Osteoblast (primary cell): ENCODE measurements at places on chromosomes 13 and 19. TPM values are rescaled to one million over a fixed set of nuclear protein-coding genes. Genes with fewer than 3 reads are reported as not detected.

DNA sequence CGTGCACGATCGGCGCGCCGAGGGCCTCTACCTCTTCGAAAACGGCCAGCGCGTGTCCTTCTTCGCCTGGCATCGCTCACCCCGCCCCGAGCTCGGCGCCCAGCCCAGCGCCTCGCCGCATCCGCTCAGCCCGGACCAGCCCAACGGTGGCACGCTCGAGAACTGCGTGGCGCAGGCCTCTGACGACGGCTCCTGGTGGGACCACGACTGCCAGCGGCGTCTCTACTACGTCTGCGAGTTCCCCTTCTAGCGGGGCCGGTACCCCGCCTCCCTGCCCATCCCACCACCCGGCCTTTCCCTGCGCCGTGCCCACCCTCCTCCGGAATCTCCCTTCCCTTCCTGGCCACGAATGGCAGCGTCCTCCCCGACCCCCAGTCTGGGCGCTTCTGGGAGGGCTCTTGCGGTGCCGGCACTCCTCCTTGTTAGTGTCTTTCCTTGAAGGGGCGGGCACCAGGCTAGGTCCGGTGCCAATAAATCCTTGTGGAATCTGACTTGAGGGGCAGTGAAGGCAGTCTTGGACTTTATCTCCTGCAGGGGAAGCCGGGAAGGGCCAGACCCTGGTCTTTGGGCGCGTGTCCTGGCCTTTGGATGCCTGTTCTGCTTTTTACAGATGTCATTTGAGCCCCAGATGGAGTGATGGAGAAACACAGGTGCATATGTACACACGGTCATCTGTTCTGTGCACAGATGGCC lies 2.2 kb downstream of the CLEC11A start:
- H3K4me1 ChIP-seq: peaks cover 35% of the 10 kb centered on the region
- H3K27me3 ChIP-seq: no peaks in the 10 kb centered on the region
- H3K27ac ChIP-seq: peak overlapping the region; percentile 70
- H3K4me3 ChIP-seq: peak overlapping the region; percentile 85
- H3K36me3 ChIP-seq: peaks cover 12% of the 10 kb centered on the region

- H3K4me1 ChIP-seq: no peaks in the 10 kb centered on the region
- DNase-seq: no peak
- no peaks in the 10 kb centered on the region for H3K27me3 ChIP-seq
- H3K27ac ChIP-seq: no peak overlapping the region
- no peaks in the 10 kb centered on the region for H3K36me3 ChIP-seq
- no peak overlapping the region for H3K4me3 ChIP-seq
Measured at GRCh38 chr13:34263681-34264080, 445.7 kb downstream of the RFC3 start.

- peak; percentile 75 for DNase-seq
- no peaks in the 10 kb centered on the region for H3K36me3 ChIP-seq
- H3K27me3 ChIP-seq: no peaks in the 10 kb centered on the region
- H3K4me3 ChIP-seq: no peak overlapping the region
Measured at GRCh38 chr13:94272038-94272437, 207.4 kb downstream of the DCT start.

DNA sequence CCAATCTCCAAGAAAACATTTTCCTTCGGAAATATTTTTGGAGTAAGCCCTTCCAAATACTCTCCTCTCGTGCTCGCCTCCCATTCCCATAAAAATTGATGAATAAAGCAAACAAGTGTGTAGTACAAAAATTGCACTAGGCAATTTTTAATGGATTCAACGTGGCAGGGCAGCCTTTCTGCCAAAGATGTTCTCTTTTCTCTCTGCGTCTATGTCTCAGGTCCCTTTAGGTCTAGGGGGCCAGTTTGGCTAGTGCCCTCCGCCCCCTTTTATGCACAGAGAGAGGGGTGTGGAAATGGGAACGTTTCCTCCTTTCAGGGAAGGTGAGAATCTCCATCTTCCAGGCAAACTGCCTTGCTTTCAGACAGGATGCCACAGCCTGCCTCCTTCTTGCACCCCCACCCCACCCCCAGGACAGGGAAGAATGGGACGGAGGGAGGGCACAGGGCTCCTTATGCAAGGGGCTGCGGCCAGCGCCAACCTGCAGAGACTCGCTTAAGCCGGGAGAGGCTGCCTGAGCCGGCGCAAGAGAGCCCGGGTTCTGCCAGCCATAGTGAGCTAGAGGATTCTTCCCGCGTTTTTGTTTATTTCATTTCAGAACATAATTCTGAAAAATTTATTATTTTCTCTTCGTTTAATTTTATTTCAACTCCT lies 2.7 kb upstream of the ZIC2 start:
- DNase-seq: peak; percentile 87
- H3K4me3 ChIP-seq: no peak overlapping the region
- H3K4me1 ChIP-seq: no peaks in the 10 kb centered on the region
- H3K36me3 ChIP-seq: no peaks in the 10 kb centered on the region
- H3K27me3 ChIP-seq: peaks cover 89% of the 10 kb centered on the region

DNA sequence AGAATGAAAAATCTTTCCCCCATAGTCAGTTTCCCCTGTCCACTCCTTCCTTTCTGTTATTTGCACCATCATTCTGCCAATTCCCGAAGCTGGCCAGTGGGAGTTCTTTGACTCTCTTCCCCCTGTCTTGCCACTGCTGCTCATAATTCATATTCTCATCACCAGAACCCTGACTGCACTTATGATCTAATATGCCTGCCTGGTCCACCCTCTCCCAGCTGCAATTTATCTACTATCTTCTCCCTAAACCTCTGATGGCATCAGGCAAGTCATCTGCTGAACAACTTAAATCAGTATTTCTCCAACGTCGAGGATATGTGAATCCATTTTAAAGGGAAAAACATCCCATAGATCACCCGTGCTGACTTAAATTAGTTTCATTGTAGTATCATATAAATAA lies 458.0 kb upstream of the GPC6 start:
- peak; percentile 14 for DNase-seq
- H3K4me3 ChIP-seq: no peak overlapping the region
- no peaks in the 10 kb centered on the region for H3K27me3 ChIP-seq
- H3K4me1 ChIP-seq: no peaks in the 10 kb centered on the region
- no peaks in the 10 kb centered on the region for H3K36me3 ChIP-seq
- no peak overlapping the region for H3K27ac ChIP-seq

- no peak overlapping the region for H3K27ac ChIP-seq
- no peak for DNase-seq
- peaks cover 20% of the 10 kb centered on the region for H3K4me1 ChIP-seq
- H3K36me3 ChIP-seq: peaks cover 27% of the 10 kb centered on the region
- no peak overlapping the region for H3K4me3 ChIP-seq
- H3K27me3 ChIP-seq: no peaks in the 10 kb centered on the region
Measured at GRCh38 chr13:111248822-111249221, 71.6 kb upstream of the TEX29 start.

DNA sequence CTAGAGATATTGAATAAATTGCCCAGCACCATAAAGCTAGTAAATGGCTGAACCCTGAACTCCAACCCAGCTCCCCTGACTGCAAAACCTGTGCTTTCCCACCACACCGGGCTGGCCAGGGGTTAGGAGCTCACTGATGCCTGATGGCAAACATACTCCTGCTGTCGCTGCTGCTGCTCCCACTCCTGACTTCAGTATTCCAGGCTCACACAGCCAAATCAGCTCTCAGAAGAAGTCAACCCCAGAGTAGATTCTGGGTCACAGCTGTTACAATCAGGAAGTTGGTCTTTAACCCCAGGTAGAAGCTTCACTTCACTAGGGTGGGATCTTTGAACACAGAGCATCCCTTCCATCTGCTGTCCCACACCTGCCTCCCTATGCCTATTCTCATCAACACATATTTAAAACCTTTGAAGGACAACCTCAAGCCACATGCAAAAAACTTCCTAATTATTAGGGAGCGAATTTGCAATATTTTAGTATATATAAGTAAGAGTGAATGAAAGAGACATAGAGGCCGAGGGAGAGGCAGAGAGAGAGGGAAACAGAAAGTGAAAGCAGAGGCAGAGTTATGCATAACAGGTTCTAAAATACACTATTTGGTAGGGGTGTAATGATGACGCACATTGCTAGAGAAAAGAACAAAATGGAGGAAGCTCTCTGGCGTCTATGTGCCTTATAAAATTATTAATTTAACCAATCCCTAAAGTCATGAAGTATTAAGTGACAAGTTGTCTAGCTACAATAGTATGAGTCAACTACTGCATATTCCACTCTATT lies 99.4 kb upstream of the SERP2 start:
- no peaks in the 10 kb centered on the region for H3K27me3 ChIP-seq
- peak overlapping the region; percentile 47 for H3K4me3 ChIP-seq
- H3K4me1 ChIP-seq: peaks cover 40% of the 10 kb centered on the region
- peak overlapping the region; percentile 61 for H3K27ac ChIP-seq

DNA sequence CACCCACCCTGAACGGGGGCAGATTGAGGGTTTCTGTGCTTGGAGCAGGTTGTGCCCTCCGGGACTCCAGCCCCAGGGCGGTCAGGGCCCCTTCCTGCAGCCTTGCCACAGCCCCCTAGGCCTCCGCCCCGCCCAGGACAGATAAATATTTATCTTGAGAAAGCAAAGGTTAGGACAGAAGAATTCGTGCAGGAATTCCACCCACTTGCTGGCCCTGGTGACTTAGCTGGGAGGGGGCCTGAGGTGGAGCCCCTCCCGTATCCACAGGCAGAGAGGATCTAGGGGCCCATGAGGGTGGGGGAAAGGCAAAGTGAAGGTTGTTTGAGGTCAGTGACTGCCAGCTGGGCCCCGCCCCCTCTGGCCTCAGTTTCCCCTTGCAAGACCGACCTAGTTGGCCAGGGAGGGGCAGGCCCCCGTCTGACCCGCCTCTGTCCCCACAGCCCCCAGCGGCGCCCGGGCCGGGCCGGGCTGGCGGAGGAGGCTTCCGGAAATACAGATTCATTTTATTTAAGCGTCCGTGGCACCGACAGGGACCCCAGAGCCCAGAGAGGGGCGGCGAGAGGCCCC lies 5.2 kb downstream of the MIDN start:
- peak overlapping the region; percentile 83 for H3K27ac ChIP-seq
- H3K27me3 ChIP-seq: no peaks in the 10 kb centered on the region
- peaks cover 57% of the 10 kb centered on the region for H3K36me3 ChIP-seq
- DNase-seq: no peak
- H3K4me1 ChIP-seq: peaks cover 35% of the 10 kb centered on the region

DNA sequence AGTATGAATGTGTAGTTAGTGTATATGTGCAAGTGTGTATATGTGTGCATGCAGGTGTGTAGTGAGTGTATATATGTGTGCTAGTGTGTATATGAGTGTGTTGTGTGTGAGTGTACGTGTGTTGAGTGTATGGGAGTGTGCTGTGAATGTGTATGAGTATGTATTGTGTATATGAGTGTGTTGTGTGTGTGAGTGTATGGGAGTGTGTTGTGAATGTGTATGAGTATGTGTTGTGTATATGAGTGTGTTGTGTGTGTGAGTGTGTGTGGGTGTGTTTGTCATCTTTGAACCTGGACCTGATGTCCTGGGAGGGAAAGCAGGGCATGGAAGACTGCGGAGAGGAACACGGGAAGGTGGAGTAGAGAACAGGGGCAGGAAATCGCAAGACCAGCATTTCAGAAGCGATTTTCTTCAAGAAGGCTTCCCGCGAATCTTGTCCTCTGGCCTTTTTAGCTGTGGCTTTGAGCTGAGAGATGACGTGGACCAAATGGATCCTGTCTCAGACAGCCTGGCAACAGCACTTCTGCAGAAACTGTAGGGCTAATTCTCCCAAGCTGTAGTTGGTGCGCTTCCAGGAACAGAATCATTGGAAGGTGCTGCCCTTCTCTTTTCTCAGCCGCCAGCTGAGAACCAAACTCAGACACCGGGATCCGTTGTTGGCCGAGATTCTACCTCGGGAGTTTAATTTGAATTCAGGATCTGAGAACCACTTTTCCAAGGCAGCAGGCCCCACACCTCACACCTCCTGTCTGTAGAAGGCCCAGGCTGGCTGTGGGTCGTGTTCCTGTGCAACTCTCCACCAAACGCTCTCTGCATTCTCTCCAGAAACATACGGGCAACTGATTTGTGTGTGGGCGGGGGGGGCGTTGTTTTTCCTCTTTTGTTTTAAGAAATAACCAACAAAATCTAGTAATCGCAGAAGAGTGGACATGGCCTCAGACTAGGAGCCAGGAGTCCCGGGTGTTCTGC lies 94.7 kb upstream of the RAP2A start:
- H3K4me3 ChIP-seq: no peak overlapping the region
- peak overlapping the region; percentile 20 for H3K27ac ChIP-seq
- H3K36me3 ChIP-seq: peaks cover 27% of the 10 kb centered on the region
- no peak for DNase-seq
- no peaks in the 10 kb centered on the region for H3K27me3 ChIP-seq
- H3K4me1 ChIP-seq: peaks cover 6% of the 10 kb centered on the region

- no peak overlapping the region for H3K4me3 ChIP-seq
- no peak for DNase-seq
- H3K27me3 ChIP-seq: no peaks in the 10 kb centered on the region
Measured at GRCh38 chr13:98213354-98213753, 36.3 kb upstream of the RNF113B start.

DNA sequence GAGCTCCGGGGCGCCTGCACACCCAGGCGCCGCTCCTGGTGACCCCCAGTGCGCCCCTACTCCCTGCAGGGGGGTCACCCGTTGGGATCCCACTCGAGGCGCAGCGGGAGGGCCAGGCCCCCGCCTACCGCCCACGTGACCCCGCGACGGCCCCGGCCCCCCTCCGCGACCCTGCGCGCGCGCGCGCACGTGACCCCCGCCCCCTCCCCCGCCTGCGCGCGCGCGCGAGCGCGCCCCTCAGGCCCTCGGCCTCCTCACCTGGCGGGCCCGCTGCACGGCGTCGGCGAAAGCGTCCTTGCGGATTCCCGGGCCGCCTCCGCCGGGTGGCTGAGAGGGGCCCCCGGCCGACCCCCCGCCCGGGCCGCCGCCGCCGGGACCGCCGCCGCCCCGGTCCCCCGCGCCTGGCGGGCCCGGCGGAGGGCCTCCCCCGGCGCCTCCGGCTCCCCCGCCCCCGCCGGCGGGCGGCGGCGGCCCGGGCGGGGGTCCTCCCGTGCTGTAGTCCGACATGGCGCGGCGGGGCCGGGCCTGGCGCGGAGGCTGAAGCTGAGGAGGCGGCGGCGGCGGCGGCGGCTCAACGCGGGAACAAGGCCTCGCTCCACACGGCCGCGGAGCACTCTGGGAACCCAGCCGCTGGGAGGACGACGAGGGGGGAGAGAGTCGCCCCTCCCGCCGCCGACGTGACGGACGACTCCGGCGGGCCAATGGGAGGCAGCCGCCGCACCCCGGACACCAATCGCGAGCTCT lies at the start of gene KHSRP:
KHSRP (minus strand) TSS at position 617 of the 744 bp plus-strand sequence; CDS start at position 507, 110 bp downstream.
- peak; percentile 100 for DNase-seq
- H3K4me3 ChIP-seq: peak within 1 kb of the TSS; percentile 94
- peaks cover 34% of the 10 kb centered on the region for H3K36me3 ChIP-seq
- H3K4me1 ChIP-seq: peaks cover 5% of the 10 kb centered on the region
- no peaks in the 10 kb centered on the region for H3K27me3 ChIP-seq

- H3K27ac ChIP-seq: no peak within 1 kb of the TSS
- peaks cover 75% of the 10 kb centered on the region for H3K27me3 ChIP-seq
- DNase-seq: peak; percentile 92
- H3K4me3 ChIP-seq: peak within 1 kb of the TSS; percentile 59
Measured at GRCh38 chr19:10289836-10290356, at the start of gene ICAM5. Gene ICAM5, plus strand, starts transcription at chr19:10289952. Its CDS starts 92 bp downstream, at chr19:10290044.

GRCh38 chr19:2533686-2534422 lies 57.9 kb downstream of the GADD45B start:
- no peak for DNase-seq
- H3K4me1 ChIP-seq: peaks cover 22% of the 10 kb centered on the region
- H3K36me3 ChIP-seq: no peaks in the 10 kb centered on the region
- no peak overlapping the region for H3K4me3 ChIP-seq

- DNase-seq: no peak
- H3K27ac ChIP-seq: no peak overlapping the region
- no peak overlapping the region for H3K4me3 ChIP-seq
- H3K4me1 ChIP-seq: peaks cover 14% of the 10 kb centered on the region
- H3K36me3 ChIP-seq: no peaks in the 10 kb centered on the region
Measured at GRCh38 chr13:113914333-113915011, 50.6 kb upstream of the GAS6 start.

GRCh38 chr19:31444931-31445330 lies 95.7 kb upstream of the TSHZ3 start:
- H3K27me3 ChIP-seq: no peaks in the 10 kb centered on the region
- H3K36me3 ChIP-seq: no peaks in the 10 kb centered on the region
- DNase-seq: no peak

ZNF835 gene
- total RNA-seq: 0.29 and 0.72 TPM in 2 replicates

OXGR1 gene
- not detected in 2 replicates for total RNA-seq

C19orf85 gene
- total RNA-seq: not detected in 2 replicates

KIR2DL4 gene
- total RNA-seq: not detected in 2 replicates

RDH8 gene
- total RNA-seq: not detected in 2 replicates
